ENCODE measurements at places on chromosomes 2 and 18.

DNA sequence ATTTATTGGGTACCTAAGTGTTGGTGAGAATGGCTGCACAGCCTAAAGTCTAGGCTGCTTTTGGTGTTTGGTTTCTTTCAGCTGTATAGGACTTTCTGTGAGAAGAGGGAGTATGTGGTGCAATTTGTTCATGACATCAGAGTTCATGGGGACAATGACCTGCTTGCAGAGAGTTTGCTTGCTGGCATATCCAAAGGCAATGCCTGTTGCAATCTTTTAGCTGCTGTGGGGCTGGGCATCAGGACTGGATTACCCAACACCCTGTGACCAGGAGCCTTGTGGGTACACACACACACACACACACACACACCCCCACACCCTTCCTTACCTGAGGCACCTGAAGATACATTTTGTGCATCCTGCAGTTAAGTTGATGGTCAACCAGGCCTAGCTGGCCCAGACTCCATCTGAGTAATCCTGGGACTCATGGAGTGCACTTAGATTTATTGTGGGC is 68.4 kb downstream of the LIPG start:
- DNase-seq = no peak

- peak; percentile 72 for DNase-seq
Measured at GRCh38 chr2:26144953-26145680, 27.8 kb upstream of the GAREM2 start.

DNA sequence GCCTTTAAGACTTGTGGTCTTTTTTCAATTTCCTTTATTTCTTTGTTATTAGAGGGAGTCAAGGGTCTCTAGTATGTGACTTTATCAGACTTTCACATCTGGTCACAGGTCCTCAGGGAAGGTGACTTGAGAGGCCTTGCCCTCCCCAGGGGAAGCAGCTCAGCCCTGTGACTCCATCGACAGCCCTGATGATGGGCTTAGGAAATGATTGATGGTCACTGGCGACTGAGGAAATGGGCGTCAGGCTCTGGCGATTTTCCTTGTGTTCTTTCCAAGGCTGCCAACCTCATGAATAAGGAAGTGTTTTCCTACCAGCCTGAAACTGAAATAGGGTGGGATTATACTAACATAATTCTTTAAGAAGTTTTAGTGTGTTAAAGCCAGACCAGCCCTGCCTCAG is 21.1 kb downstream of the SERPINE2 start:
- no peak for DNase-seq

DNA sequence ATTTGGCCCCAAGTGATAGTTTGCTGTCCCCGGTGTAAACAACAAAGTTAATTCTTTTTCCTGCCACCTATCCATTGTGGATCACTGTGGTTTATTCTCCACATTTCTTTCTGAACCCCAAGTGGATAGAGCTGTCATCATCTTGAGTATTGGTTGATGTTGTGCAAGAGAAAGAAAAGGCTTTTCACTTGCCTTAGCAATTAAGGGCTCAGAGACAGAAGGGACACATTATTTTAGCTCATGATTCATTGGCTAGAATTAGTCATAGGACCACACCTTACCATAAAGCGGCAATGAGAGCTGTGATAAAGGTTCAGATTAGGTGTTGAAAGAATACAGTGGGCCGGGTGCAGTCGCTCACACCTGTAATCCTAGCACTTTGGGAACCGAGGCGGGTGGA is 442.1 kb upstream of the DCC start:
- no peak for DNase-seq

DNA sequence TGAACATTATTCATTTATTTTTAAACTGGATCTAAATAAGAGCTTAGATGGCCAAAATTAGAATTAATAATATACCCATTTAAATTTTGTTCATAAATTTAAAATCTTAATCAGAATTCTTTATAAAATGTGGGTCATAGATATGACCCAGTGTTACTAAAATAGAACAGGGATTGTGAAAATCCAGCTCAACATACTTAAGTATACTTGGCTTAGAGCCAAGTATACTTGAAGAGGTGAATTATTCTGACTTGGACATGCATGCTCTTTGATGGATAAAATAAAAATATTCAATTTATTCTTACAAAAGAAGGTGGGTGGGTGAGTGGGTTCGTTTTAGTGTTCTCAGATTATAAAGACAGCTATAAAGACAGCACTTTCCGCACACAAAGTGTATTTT is 70.7 kb downstream of the SPOPL start:
- no peak for DNase-seq

- no peak for DNase-seq
Measured at GRCh38 chr2:49656853-49657252, 502.5 kb upstream of the FSHR start.

GRCh38 chr18:37547196-37547827 is 18.3 kb downstream of the CELF4 start:
- DNase-seq = no peak

DNA sequence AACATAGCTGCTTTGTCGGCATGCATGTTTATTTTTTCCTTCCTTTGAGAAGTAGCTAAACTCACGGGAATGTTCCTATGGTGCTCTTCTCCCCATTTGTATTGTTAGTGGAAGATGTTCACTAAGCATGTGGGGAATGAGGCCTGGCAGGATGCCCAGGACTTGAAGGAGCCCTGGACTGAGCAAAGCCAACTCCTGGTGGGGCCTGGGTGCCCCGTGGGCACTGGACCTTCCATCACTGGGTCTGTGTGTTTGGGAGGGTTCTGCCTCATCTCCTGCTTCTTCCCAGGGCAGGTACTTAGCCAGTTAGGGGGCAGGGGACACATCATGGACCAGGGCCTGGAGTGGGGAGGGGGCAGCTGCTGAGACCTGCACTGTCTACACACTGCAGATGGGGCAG is 49.3 kb downstream of the ACAA2 start:
- DNase-seq = no peak

DNA sequence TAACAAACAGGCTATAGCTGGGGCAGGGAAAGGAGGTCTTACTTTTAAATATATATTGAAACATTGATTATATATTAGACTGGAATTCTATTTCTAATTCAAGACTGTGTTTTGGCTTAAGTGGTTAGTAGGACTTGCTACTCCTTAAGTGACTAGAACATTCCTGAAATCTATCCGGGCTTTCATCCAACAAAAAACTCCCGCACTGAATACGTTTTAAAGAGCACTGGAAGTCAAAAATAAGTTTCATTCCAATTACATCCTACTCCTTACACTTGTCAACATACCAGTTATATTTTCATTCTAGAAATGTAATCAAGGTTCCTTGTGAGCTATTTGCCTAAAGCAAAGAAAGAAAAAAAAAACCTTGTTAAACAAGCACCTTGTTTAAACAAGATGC is 204.6 kb downstream of the SP3 start:
- no peak for DNase-seq

GRCh38 chr2:206328974-206329373 is 54.5 kb downstream of the ZDBF2 start:
- DNase-seq = no peak

DNA sequence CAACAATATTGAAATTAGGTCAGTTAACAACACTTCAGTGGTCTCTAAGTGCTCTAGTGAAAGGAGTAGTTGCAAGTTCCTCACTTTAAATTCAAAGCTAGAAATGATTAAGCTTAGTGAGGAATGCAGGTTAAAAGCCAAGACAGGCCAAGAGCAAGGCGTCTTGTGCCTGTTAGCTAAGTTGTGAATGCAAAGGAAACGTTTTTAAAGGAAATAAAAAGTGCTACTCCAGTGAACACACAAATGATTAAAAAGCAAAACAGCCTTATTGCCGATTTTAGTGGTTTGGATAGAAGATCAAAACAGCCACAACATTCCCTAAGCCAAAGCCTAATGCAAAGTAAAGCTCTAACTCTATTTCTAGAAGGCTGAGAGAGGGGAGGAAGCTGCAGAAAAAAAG is 44.7 kb downstream of the ANTXR1 start:
- no peak for DNase-seq

All from AG20443 (cell line).